Stimulated activated CD8-positive, alpha-beta memory T cell treated with anti-CD3 and anti-CD28 coated beads, Interleukin-2, amount 100 ng/mL, for 48 hours (primary cell): ENCODE measurements at places on chromosomes 4 and X.

GRCh38 chrX:52416816-52417215 lies 48.0 kb downstream of the XAGE2 start:
- no peak for DNase-seq

GRCh38 chrX:43750248-43750676 lies 94.2 kb downstream of the MAOA start:
- DNase-seq: no peak

DNA sequence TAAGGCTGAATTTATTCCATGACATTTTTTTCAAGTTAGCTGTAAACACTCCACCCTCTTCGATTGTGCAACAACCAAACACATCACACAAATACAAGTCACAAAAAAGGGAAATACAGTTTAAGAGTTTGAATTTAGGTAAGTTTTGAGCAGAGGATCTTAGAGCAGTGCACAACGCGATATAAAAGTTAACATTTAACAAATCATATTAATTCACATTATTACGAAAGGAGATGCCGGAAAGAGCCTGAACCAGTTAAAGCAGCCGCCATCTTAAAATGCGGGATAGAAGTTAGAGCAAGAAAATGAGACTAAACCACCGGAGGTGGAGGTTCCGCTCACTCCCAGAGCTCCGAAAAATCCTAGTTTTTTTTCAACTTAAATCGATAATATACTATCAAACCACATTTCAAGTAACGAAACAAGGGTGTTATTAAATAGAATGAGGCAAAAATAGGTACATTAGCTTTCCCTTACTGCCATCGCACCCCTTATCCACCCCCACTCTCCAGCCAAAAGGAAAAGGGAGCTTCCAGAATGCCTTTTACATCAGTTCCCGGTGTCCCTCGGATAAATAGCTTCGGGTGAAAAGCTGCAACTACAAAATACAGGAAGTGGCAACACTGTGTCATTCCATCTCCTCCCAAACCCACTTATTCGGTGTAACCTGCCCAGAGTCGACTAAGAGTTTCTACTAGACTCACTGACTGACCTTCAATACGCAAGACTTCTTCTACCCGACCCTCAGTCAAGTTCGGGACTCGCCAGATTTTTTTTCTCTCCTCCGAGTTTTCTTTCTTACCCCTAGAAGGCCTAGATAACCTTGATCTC lies 1.9 kb downstream of the UBE2D3 start:
- DNase-seq: no peak

DNA sequence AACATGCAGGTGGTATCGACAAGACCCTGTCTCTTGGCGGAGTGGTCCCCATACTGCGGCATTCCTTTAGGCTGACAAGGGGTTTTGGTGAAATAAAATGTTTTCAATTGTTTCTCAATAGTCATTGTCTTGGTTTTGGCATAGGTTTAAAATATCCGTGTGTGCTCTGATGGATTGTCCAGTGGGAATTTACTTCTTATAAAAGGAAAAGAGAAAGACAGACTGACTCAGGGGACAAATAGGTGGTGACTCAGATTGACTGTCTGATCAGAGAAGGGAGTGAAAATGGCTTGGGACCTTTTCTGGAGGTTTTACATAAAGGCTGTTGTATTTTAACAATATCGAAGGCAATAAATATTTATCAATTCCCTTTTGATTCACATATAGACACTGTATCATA lies 129.8 kb downstream of the SORBS2 start:
- DNase-seq: no peak

GRCh38 chr4:153780221-153780620 lies 8.7 kb downstream of the SFRP2 start:
- no peak for DNase-seq
